ENCODE measurements at places on chromosomes 2 and 18.

DNA sequence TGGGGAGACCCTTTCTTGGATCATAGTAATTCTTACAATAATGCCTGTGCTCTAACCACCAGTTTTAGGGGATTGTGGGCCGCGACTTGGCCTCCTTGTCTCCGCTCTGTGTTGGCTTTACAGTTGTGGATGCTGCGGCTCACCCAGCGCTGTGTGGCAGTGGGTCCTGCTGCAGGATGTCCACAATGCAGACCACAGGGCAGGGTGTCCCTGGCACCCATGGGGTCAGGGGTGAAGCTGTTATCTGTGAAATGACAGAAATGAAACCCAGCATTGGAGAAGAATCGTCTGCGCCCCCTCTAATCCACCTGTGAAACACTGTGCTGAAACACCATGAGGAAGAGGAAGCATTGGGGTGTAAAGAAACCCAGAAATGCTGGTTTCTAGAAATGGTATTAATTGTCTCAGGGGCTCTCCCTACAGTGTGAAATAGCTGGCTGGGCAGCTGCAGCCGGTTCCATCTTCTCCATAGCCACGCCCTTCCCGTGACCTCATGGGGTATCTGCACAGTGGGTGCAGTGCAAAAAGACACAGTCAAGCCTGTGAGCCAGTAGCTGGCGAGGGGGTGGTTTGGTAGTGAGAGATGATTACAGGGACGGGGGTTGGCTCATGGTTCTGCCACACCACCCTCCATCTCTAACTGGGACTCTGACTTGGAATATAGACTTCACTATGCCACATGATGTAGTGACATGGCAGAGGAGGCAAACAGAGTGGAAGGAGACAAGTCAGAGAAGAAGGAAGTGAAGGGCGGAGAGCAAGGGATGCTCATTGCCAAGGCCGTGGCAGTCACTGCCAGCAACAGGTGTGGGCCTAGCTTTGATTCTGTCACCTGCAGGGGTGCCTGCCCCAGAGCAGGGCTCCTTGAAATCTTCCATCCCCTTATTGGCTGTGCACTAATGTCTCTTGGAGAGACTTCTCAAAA is 16.2 kb downstream of the INPP4A start:
- DNase-seq, result no peak

DNA sequence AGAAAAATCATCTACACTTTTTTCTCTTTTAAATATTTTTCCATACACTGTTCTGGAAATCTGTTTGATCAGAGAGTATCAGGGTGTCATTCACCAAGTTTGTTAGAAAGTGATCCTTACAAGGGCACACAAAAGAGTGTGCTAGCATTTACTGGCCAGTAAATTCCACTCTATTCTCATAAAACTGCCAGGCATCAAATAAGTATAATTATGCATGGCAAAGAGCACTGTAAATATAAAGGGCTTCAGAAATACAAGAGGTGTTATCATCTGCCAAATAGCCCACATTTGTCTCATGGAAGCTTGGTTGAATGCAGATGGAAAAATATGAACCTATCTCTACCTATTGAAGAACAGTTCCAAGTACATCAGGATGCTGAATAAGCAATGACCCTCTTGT is 847.3 kb upstream of the ACVR2A start:
- no peak for DNase-seq

DNA sequence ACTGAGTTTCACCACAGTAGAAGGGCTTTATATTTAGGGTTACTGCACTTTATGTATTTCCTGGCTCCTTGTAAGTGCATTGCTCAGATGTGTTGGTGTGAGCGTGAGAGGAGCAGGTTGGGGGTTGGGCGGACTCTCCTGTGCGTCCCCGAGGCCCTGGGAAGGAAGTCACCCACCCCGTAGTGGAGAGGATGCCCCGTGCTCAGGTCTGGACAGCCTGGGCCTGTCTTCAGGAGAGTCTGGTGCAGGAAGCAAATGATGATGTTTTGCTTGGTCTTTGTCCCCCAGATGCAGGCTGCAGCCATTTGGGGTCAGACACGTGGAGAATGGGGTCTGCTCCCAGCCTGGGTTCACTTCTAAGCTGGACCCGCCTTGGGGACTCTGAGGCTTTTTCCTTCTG is 182.8 kb downstream of the LDLRAD4 start:
- DNase-seq, result no peak

GRCh38 chr2:11729362-11730212 is 16.8 kb upstream of the LPIN1 start:
- peak; percentile 14 for DNase-seq

DNA sequence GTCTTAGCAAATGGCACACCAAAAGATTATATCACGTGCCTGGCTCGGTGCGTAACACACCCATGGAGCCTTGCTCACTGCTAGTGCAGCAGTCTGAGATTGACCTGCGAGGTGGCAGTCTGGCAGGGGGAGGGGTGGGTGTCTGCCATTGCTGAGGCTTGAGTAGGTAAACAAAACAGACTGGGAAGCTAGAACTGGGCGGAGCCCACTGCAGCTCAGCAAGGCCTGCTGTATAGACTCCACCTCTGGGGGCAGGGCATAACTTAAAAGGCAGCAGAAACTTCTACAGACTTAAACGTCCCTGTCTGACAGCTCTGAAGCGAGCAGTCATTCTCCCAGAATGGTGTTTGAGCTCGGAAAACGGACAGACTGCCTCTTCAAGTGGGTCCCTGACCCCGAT is 55.9 kb upstream of the FSHR start:
- DNase-seq, result no peak

DNA sequence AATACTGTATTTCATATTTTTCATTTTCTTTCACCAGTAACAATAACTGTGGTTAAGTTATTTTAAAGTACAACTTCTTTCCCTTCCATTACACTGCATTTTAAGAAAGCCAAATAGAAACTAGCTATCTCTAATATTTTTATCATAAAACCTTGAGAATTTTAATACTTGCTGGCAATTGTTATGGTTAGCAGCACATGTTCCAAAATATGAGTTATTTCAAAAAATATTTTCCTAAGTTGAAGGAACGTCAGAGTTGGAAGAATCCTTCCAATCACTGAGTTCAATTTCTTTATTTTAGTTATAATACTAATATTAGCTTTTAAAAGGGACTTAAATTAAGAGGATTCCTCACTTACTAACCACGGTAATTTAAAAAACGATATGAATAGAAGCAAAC is 68.4 kb downstream of the SCN9A start:
- DNase-seq, result no peak

GRCh38 chr18:47758000-47758399 is 172.5 kb downstream of the SMAD2 start:
- no peak for DNase-seq

- no peak for DNase-seq
Measured at GRCh38 chr18:21218862-21219261, 23.2 kb upstream of the GREB1L start.

- no peak for DNase-seq
Measured at GRCh38 chr2:201858281-201859184, 52.2 kb downstream of the CDK15 start.

GRCh38 chr2:230678451-230678850 is 34.2 kb upstream of the CAB39 start:
- no peak for DNase-seq

DNA sequence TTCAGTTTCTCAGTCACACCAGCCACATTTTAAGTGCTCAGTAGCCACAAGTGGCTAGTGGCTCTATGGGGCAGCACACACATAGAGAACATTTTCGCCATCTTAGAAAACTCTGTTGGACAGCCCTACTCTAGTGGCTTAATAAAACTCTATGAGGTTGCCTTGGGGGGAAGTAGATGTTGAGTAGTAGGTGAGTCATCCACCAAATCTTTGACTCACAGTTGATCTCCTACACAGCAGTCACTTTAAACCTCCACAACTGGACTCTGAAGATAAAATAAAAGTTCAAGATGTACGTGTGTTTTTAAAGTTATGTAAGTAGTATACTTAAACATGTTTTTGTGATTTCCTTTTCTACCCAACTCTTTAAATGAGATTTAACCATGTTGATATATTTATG is 379.0 kb downstream of the SETBP1 start:
- DNase-seq, result no peak

GRCh38 chr2:222521099-222521498 is 96.8 kb downstream of the SGPP2 start:
- no peak for DNase-seq

DNA sequence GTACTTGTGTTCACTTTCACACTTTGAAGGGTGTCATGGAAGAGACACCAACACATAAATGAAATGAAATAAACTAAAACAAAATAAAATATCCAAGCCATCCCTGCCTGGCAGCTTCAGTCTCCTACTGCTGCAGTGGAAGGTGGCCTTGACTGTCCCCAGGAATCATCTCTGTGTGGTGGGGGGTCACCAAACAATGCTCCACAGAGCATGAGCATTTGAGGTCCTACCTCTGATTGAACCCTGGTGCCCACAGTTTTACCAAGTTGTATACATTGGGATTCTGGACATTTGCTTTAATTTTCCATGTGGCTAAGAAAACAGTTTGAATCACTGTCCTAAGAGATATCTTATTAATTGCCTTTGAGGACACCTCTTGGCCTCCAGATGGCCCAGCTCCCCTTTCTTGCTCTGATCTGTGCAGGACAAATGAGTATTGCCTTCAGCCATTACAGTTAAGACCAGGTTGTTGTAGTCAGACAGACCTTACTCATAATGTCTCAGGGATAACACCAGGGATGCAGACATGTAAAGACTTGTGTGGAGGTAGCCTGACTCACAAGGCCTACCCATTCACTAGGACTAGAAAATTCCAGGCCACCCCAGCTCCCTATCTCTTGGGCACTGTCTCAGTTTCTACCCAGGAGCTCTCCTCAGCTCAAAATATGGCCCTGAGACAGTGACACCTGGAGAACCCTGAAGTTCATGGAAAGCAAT is 195.0 kb downstream of the MYCN start:
- DNase-seq, result no peak

- peak; percentile 33 for DNase-seq
Measured at GRCh38 chr2:190216829-190217228, 102.8 kb downstream of the HIBCH start.

GRCh38 chr2:31402388-31402787 is 12.2 kb downstream of the XDH start:
- no peak for DNase-seq

GRCh38 chr2:219406861-219407230 is 11.3 kb upstream of the DES start:
- no peak for DNase-seq

DNA sequence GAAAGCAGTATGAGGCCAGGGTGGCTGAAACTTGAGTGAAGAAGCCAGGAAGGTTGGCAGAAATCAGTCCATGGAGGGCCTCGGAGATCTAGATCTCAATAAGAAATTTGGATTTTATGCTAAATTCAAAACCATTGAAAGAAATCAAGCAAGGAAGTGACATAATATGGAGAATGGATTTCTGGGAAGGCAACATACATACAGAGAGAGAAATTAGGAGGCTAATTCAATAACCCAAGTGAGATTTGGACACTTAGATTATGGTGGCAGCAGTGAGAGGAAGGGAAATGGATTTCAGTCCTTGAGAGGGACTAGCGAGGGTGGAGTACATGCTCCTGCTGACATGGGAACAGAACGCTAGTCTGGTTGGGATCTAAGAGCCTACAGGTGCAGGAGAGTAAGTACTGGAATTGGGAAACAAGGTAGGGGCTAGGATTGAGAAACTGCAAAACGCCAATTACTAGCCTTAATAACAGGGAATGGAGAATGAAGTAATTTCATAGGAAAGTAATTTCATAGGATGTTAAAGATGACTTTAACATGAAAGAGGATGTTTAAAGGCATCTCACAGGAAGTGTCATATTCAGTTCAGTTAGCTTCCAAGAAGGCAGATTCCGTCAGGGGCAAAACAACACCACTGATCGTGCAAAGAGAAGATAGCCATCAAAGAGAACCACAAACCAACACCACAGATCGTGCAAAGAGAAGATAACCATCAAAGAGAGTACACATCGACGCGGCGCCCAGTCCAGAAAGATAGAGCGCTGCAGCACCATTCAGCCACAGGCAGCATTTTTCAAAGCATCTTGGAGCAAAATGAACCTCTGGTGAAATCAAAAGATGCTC is 27.2 kb downstream of the CDKL4 start:
- DNase-seq, result no peak

DNA sequence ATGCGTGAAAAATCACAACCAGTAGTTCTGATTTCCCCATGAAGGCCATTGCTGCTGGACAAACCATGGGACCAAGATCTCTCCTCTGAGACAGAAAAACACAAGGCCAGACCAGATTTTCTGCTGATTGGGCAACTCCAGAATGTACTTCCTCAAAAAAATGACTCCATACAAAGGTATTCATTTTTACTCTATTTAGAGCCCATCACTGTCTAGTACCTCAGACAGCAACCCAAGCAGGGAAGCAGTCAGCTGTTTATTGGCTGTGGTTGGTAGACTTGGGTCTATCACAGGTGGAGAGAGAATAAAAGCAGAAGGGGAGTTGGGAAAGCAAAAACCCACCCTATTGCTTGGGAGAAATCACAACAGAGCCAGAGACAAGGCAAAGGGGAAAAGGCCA is 219.9 kb downstream of the PIK3C3 start:
- no peak for DNase-seq

DNA sequence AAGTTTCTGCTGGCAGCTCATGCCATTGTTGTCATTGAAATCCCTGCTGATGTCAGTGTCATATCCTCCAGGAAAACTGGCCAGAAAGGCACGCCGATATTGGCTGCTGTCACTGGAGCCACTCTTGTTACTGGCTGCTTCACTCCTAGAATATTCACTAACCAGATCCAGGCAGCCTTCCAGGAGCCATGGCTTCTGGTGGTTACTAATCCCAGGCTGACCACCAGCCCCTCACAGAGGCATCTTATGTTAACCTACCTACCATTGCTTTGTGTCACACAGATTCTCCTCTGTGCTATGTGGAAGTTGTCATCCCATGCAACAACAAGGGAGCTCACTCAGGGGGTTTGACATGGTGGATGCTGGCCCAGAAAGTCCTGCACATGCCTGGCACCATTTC is 27.0 kb upstream of the MTX2 start:
- DNase-seq, result no peak

DNA sequence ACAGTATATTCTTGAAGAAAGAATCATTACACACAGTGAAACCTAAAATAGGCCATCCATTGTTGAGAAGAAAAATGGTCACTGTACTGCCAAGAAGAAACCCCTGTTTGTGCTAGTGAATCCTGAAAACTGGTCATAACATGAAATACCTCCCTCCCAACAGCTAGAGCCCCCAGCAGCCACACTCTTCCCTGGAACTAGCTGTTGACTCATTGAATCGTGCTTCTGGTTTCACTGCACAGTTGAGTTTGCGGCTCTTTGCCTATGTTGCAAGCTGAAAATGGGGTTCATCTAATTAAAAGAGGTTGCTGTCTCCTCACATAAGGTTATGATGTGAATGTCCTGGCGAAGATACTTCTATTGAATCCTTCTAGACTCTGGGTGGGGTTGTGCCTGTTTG is 86.3 kb downstream of the UGGT1 start:
- DNase-seq, result no peak

Measured in NCI-H526 (cell line).